T-helper 1 cell (primary cell): ENCODE measurements at places on chromosomes 3 and 15.

DNA sequence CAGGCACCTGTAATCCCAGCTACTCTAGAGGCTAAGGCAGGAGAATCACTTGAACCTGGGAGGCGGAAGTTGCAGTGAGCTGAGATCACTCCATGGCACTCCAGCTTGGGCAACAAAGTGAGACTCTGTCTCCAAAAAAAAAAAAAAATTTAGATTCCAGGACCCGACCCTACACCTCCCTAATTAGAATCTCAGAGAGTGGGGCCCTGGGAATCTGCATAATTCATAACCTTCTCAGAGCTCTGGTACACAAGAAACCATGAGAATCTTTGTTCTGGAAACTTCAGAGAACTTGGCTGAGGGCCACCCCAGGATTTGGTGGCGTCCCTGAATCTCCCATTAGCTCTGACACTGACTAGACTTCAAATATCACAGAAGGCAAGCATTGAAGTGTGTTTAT lies 31.5 kb downstream of the B3GNT5 start:
- no peak for DNase-seq

DNA sequence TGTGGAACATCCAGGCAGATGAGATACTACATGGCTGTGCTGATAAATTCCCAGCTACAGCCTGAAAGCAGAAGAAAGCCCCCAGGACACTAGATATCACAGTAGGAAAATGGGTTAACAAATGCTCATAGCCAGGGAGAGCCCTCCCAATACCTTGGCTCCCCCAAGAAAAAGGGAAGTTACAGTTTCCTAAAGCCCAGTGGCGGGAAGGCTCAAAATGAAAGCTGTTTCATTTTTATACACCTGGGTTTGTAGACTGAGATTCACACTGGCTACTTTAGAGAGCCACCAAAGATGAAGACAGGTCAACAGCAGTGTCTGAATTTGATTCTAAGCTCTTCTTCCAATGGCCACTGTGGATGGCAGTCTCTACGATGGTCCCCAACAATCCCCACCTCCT lies 55.0 kb upstream of the TOPAZ1 start:
- no peak for DNase-seq

GRCh38 chr3:184558726-184559125 lies 2.9 kb upstream of the EPHB3 start:
- DNase-seq = no peak

GRCh38 chr3:104257486-104257885 lies 1109.2 kb upstream of the ALCAM start:
- no peak for DNase-seq

- no peak for DNase-seq
These were observed 431.4 kb downstream of the GRM7 start for GRCh38 chr3:7292362-7292761.

DNA sequence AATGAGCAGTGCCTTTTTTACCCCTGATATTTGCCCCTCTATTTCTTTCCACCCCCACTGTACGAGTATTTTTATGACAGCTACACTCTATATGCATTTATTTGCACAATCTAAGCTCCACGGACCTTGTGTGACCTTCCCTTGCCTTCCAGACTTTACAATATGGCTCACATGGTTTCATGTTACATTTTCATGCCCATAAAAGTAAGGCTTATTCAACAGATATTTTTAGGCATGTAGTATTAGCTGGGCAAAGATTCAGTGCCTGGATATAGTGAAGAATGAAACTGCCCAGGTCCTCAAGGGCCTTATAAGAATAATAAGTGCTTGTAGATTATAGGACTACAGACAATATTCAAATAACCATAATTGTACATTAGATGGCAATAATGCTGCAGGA lies 481.9 kb upstream of the CNTN4 start:
- no peak for DNase-seq

- DNase-seq = peak; percentile 29
These were observed 1.0 kb upstream of the IGF2BP2 start for GRCh38 chr3:185825639-185826481.

DNA sequence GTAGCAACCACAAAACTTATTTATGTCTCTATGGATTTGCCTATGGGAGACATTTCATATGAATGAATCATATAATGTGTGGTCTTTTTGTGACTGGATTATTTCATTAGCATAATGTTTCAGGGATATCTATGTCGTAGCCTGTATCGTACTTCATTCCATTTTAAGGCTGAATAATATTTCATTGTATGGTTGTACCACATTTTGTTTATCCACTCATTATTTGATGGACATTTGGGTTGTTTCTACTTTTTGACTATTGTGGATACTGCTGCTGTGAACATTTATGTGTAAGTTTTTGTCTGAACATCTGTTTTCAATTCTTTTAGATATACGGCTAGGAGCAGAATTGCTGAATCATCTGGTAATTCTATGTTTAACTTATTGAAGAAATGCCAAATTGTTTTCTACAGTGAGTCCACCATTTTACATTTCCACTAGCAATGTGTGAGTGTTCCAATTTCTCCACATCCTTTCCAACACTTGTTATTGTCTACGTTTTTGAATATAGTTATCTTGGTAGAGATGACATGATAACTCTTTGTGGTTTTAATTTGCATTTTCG lies 134.4 kb upstream of the DAZL start:
- no peak for DNase-seq

- DNase-seq = no peak
These were observed 32.2 kb downstream of the RORA start for GRCh38 chr15:61196711-61197586.

DNA sequence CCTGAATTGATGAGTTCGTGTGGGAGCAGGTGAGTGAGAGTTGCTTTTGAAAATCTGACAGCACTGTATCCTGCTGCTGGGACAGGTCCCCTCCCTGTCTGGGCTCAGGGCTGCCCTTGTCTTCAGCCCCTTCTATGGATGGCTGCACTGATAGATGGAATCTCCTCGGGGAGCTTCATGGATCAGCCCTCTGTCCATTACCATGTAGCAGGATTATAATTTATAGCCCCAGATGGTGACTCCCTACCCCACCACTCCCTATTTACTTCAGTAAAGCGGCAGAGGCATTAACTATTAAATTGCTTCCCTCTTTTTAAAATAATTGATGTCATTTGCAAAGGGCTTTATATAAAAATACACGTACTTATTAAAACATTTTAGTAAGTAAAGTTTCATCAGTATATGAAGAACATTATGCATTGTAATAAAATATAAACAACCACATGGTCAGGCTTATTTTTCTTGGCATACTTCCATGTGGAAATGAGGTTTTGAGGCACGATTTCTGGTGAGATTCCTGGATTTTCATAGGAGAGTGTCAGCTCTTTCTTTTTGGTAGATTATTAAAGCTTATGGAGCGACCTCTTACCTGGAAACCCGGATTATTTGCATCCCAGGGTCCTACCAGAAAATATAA lies 38.5 kb downstream of the MAP3K13 start:
- no peak for DNase-seq

GRCh38 chr3:61564395-61565059 lies 3.2 kb downstream of the PTPRG start:
- no peak for DNase-seq

GRCh38 chr15:57537072-57537471 lies 54.6 kb upstream of the MYZAP start:
- no peak for DNase-seq

DNA sequence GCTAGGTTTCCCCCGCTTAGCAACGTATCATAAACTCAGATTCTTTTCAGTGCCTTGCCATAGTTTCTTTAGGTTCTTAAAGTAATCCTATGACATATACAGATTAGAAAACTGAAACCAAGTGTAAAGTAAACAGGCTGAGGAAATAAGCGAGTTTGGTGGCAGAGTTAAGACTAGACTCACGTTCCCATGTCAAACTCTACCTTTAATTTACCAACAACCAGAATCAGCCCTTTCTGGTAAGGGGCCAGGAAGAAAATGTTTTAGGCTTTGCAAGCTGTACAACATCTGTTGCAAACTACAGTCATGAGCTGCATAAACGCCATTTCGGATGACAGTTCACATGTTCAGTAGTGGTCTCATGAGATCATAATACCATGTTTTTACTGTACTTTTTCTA lies 128.0 kb upstream of the PRICKLE2 start:
- peak; percentile 2 for DNase-seq

- DNase-seq = no peak
These were observed 625.8 kb downstream of the TAFA4 start for GRCh38 chr3:68306571-68306970.

DNA sequence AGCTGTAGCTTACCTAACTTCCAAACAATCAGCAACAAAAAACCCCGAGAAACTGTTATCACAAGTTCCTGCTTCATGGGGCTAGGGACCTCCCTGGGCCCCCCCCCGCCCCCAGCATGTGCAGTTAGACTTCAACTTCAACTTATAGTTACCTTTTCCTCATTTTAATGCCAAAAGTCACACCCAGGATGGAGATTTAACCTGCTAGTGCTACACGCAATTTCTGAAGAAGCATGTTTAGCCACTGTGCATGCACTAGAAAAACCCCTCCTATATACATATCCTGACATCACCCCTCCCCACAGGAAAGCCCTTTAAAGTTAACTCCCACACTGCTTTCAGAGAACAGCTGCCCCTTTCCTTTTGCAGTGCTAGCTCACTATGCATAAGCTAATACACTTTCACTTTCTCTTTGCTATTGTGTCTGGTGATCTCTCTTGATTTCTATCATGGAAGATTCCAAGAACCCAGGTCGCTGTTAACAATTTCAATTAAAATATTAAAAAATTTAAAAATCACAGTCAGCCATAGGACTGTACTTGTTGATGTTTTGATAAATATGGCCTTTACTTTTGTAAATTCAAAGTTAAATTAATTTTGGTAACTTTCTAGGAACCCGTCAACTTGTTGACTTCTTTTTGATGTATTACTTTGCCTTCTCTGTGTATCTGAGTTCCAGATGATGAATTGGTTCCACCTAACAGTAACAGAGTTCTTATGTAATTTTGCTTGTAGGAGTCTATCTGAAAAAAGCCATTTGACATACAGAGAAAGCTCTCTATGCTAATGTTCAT lies 75.2 kb upstream of the ACAD9 start:
- no peak for DNase-seq

DNA sequence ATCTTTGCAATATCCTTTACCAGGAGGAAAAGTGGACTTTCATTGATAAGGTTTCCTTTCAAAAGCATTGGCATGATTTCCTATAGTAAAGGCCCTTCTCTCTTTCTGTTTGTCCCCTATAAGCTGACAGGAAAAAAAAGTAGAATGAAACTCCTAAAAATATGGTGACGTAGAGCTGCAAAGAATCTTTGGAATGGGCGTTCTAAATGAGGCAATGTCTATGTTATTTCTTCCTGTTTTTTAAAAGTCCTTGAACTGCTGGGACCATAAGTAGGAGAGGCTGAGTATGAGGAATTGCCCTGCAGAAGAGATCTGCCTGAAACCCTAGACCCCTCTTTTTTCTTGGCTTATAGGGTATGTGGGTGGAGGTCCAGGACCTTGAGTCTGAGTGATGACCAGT lies 17.2 kb downstream of the ST3GAL6 start:
- no peak for DNase-seq

DNA sequence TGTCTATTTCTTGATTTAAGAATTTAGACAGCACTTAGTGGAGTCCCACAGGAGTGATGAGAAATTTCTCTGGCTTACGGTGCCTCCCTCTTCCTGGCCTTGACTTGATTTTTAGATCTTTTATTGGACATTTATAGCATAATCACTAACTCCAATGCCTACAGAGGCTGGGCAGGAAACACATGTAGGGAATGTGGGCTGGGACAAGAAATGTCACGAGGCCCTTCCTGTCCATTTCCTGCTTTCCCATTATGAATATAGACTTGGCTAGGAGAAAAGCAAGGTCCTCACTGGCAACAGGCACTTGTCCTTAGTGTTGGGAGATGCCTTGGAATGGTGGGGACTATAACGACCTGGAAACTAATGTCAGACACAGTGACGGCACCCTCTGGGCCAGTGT lies 100.3 kb downstream of the MYLK start:
- DNase-seq = no peak
